ENCODE measurements at places on chromosomes 4 and X.

DNA sequence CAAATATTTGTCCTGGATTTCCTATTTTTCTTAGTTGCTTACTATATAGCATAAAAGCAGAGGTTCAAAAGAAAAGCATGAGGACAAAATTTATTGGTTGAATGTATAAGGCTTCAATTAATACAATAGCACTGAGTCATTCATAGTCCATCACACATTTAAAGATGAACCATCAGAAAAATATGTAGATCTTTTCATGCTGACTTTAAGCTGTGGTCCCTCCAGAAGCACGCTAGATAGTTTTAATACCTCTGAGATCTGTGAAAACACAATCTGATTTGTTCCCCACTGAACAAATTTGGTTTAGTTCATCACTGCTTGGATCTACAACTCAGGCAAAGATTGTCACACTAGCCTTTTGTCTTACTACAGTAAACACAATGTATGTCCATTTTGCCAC, 377.2 kb upstream of the ANXA10 start:
- DNase-seq, result no peak

- DNase-seq, result no peak
Observed at GRCh38 chr4:65918872-65919271, 248.6 kb upstream of the EPHA5 start.

- DNase-seq, result peak; percentile 68
Observed at GRCh38 chr4:118280501-118281218, 72.1 kb downstream of the PRSS12 start.

DNA sequence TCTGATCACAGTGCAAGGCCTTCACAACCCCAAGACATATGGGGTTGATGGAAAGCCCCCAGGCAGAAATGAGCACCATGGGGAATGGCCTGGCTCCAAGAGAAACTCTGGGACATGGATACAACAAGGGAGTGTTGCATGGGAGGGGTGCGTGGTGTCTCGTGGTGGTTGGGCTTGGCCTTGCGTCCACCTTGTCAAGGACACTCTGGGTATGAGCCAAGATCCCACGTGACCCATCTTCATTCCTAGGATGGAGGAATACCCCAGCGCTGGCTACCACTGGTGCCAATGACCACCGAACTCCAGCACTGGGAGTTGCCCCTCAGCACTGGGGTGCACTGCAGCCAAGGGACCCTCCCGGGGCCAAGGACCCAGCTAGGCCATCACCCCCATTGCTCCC, 267.5 kb upstream of the AGTR2 start:
- DNase-seq, result no peak

- DNase-seq, result no peak
Observed at GRCh38 chr4:172996571-172997216, 171.9 kb upstream of the GALNT7 start.

- DNase-seq, result no peak
Observed at GRCh38 chr4:125355791-125356190, 41.0 kb downstream of the FAT4 start.

DNA sequence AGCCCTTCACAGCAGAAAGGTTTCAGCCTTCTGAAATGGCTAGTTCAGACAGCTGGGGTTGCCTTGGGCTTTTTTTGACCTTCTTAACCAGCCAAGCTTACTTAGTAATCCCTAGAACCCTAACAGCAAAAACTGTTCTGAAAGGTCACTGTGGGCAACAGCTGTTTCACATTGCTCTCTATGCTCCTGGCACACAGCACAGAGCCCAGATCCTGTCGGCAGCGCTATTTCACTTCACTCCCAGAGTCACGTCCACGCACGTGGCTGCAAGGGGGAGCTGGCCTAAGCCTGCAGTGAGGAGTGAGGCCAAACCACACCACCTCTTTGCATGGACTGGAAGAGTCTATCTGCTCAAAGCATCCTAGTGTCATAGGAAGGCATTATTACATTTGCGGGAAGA, 32.0 kb upstream of the STS start:
- no peak for DNase-seq

DNA sequence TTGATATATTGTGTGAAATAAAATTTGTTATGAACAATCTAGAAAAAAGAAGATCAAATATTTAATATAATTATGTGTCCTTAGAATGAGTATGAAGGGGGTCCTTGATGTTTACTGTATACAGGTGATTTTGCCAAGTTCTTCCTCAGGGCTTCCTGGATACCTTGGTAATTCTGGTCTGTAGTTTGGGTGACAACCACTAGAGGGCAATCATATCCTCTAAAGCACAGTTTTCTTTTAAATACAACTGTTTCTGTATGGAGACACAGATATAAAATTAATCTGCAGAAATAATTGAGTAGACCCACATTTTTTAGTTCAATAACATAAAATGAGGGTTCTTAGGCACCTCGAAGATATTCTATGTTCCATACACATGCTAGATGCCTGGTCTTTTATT, 157.7 kb downstream of the SPANXN1 start:
- DNase-seq, result peak; percentile 5

GRCh38 chrX:19097553-19098283, 24.6 kb downstream of the ADGRG2 start:
- no peak for DNase-seq

- DNase-seq, result no peak
Observed at GRCh38 chr4:188316391-188316790, 177.2 kb downstream of the TRIML1 start.

DNA sequence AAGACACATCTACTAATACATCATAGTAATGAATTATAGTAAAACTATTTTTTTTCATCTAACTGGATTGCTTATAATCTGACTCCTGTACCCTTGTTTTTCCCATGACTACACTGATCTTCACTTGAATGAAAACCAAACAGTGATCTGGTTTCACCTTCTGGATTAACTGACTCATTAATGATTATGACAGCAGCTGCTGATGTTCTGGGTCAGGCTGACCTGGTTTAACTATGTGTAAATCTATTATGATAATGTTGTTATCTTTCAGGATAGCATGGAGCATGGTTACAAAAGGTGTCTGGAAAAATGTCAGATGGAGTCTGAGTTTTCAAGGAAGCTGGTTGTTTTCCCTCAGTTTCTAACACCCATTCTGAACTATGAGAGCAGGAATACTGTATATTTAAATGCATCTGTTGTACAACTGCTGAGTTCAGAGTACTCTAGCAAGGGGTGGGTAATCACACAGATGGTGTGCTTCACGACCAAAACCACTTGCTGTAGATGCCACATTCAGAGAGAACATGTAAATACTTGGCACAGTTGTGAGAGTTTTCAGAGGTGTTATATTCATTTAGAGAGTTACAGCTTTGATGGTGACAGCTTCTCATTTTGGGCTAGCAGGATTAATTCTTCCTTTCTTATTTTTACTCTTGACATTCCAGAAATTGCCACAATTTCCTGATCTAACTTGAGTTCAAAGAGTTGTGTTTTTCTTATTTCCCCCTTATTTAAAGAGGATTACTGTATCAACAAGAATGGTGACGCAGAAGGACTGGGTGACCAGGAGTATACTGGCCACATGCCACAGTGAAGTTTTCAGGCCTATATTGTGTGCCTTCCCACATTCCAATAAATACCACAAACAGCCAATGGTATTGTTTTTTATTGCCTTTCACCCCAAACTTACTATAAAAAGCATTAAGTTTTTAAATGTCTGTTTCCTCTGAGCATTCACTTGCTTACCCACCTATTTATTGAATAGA, 249.7 kb upstream of the TET2 start:
- DNase-seq, result no peak

DNA sequence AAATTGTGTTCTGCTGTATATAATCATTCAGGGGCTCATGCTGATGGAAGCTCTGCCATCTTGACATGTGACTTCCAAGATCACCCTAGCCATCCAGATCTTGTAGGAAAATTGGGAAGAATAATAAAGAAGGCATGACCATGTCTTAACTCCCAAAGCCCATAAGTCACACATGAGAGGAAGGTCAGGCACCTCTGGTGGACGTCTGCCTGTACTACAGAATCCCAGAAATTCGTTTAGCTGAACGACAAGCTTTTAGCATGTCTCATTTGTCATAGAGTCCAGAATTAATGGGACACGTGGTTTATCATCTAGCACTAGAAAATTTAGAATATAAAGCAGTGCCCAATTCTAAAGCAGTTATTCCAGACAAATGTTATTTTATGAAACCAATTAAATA, 212.7 kb downstream of the CENPC start:
- DNase-seq, result no peak

DNA sequence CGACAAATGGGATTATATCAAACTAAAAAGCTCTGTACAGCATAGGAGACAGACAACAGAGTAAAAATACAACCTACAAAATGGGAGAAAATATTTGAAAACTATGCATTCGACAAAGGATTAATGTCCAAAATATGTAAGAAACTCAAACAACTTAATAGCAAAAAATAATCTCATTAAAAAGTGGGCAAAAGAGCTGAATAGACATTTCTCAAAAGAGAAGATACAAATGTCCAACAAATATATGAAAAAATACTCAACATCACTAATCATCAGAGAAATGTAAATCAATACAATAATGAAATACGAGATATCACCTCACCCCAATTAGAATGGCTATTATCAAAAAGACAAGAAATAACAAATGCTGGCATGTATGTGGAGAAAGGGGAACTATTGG, 272.9 kb downstream of the KLHL13 start:
- DNase-seq, result no peak

- DNase-seq, result no peak
Observed at GRCh38 chr4:874056-874455, 48.1 kb upstream of the CPLX1 start.

DNA sequence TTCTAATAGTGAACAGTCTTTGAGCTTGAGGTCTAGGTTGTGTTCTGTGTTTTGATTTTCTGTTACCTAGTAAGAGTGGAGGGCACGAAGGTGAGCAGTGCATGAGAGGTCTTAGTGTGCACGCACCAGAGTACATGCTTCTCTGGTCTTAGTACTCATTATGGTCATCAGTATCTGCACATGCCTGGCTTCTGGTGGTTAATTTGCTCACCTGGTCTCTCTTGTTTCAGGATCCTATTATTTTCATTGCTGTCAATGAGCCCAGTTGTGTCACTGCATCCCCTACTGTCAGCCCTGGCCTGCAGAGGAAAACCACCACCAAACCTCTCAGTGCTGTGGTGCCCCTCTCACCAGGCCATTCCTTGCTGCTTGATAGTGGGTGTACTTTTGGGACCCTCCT, 54.8 kb downstream of the NSUN7 start:
- no peak for DNase-seq

- no peak for DNase-seq
Observed at GRCh38 chrX:133362538-133362937, 52.8 kb downstream of the GPC4 start.

DNA sequence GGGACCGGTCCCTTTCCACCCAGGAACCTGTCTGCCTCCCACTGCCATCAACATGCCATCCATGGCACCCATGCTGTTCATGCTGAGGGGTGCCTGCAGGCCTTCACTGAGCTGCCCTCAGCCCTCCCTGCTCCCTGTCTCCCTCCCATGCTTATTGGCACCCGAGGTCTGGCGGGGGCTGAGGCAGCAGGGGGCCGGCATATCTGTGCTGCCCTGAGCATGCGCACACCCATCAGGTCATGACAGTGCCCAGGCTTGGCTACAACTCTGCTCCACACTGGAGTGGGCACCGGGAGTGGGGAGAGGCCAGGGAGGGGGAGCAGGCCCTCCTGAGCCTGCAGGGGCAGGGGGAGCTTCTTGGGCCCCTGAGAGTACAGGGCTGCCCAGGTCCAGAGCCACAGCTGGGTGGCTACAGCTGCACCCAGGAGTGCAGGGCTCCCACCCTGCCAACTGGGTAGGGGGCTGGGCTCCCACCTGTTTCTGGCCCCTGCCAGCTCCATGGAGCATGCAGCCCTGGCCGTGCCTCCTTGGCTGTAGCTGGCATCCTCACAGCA, 395.8 kb upstream of the DMD start:
- DNase-seq, result no peak

- DNase-seq, result peak; percentile 35
Observed at GRCh38 chr4:21768349-21769310, 179.9 kb downstream of the KCNIP4 start.

DNA sequence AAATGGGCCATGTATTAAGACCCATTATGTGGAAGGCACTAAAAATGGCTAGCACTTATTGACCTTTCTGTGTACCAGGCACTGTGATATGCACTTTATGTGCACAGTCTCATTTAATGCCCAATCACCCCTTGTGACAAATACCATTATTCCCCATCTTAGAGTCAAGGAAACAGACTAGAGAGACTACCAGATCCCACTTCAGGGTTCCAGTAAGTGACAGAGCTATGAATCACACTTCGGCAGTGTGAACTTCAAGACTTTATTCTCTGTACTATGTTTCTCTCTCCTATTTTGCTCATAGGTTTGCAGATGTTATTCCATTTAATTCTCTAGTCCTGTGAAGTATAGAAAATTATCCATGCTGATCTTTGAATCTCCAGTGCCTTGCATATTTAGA, 107.0 kb downstream of the NFKB1 start:
- no peak for DNase-seq

DNA sequence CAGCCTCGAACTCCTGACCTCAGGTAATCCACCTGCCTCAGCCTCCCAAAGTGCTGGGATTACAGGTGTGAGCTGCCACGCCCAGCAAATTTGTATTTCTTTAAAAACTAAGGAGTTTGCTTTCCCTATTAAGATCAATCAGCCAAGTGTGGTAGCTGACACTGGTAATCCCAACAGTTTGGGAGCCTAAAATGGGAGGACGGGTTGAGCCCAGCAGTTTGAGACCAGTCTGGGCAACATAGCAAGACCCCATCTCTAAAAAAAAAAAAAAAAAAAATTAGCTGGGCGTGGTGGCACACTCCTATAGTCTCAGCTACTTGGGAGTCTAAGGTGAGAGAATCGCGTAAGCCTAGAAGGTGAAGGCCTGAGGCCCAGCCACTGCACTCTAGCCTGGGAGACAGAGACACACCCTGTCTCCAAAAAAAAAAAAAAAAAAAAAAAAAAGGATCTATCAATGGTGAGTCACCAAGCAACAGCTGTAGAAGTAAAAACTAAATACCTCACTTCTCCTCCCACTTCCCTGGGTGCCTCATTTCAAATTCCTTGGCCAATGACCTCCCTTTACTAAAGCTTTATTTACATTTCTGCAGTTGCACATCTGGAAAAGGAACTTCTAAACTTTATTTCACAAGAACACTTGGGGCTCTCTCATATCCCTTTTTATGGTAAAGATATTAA, 54.5 kb downstream of the LDB2 start:
- DNase-seq, result no peak

DNA sequence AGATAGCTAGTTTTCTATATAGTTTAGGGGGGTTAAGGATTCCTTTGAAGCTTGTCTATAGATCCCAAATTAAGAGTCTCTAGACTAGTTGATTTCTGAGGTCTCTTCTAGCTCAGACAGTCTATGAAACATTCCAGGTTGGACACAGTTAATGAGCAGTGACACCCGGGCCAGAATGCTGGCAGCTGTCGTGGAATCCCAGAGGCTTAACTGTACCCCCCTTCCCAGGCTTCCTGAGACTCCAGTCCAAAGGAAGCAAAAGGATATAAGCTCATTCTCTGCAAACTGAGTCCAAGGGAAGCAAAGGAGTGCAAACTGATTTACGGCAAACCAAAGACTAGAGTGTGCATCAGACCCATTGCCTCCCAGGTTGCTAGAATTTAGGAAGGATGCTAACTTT, 62.9 kb downstream of the DCX start:
- DNase-seq, result no peak

DNA sequence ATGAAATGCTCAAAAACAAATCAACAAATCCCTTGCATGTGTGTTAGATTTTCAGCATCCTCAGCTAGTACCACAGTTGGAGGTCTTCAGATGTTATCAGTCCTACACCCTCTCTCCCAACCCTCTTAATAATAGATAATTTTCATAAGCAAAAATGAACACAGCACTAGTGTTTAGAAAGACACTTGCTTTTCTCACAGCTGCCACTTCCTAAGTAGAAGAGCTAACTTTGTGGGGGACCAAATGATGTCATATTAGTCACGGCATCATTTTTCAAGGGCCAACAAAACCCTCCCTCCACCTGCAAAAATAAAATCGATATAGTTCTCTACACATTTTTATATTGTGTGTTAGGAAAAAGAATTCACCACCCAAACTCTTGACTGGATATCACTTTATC, 163.5 kb upstream of the GYPA start:
- DNase-seq, result no peak
